Amygdala (tissue), 56 donors: ENCODE measurements at places on chromosomes 3 and 15.
A peak's percentile ranks its signal among the peaks of the same experiment; 100 is the strongest.

DNA sequence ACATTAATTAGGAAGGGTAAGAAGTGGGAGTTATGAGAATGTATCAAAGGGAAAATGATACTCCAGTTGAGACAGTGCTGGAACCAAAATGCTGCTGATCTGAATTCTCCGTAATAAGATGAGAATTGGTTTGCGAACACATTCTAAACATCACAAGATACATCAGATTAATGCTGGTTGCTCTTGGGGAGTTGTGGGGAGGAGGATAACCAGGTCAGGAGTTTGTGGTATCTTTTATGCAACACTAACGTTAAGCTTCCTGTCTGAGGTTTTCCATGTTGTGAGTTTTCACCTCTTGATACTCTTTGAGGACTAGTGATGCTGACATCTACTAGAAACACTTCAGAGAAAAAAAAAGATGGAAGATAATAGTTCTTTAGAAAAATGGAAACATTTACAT is 47.2 kb downstream of the PPARG start:
- DNase-seq, result no peak

- DNase-seq, result no peak
Observed at GRCh38 chr3:24854748-24855147, 360.1 kb upstream of the THRB start.

DNA sequence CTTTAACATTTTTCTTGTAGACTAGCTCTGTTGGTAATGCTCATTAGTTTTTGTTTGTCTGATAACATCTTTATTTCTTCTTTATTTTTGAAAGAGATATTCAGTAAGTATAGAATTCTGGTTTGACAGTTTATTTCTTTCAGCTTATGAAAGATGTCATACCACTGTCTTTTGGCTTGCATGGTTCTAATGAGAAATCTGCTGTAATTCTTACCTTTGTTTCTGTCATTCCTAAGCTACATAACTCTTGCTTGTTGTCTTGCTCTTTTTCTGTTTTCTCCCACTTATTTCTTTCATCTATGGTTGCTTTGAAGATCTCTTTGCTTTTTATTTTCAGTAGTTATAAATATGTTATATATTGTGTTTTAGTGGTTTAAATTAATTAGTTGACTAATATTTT is 87.2 kb upstream of the PEX5L start:
- DNase-seq, result no peak

GRCh38 chr15:41735046-41735445 is 39.2 kb upstream of the MAPKBP1 start:
- no peak for DNase-seq

DNA sequence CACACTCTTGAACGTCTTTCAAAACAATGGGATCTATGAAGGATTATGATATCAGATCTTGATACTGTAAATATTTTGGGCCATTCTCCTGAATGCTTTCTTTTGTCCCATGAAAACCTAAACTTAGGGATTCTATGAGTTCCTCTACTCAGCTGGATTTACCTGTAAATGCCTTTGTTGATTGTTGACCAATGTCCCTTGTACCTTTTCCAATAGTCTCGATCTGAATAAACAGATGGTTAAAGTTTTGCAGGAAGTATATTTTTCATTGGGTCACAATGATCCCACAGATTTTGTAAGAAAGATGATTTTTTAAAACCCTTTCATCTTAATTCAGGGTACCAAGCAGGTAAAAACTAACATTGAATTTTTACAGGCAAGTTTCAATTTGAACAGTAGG is 634.1 kb downstream of the FHIT start:
- no peak for DNase-seq

DNA sequence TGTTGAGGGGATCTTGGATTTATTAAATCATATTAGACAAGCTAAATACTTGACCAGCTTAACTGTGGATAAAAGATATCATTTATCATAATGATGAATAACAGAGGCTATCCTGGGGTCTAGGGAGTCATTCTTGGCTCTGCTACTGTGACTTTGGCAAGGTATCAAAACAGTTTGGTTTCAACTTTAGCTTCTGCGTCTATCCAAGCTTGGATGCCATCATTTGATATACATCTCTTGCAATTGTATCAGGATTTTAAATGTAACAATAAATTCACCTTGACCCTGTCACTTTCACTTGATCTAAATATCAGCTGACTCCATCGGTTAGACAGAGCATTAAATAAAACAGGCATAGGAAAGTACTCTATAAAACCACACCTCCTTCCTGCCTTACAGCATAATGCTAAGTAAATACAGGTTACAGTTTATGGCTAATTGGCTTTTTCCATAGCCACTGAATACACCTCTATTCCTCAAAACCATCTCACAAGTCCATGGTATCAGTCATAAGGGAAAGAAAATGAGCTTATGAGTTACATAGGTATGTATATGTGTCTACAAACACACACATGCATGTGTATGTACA is 262.9 kb downstream of the CTNNB1 start:
- DNase-seq, result no peak

DNA sequence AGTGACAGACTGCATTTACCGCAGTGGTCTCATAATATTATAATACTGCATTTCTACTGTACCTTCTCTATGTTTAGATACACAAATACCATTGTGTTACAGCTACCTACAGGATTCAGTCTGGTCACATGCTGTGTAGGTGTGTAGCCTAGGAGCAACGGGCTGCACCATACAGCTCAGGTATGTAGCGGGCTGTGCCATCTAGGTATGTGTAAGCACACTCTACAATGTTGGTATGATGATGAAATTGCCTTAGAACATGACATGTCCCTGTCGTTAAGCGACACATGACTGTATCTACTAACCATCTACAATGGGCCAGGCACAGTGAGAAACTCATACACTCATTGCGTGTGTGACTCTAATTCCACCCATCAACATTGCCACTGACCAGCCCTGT is 85.5 kb upstream of the SEC13 start:
- DNase-seq, result no peak

DNA sequence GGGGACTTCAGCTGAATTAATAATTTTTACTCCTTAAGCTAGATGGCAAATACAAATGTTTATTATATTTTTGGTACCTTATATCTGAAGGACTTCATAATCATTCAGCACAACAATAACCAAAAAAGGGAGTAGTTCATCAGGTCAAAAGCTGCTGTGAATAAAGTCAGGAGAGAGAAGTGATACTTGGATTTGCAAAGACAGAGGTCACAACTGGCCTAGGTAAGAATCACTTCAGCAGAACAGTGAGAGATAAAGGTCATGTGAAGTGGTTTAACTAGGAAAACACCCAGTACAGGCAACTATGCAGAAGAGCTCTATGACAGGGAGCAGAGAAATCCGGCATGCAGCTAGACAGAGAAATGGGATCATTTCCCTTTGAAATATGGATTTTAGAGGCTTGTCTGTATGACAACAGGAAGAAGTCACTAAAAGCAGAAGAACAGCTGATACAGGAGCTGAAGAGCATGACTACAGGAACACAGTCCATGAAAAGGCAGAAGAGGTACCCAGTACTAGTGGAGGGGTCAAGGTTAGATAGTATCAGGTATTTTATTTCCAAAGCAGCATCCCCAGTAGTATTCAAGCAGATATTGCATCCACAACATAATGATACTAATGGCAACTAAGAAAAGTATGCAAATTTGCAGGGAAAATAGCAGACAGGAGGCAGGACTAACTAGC is 25.7 kb downstream of the ZMAT3 start:
- no peak for DNase-seq

- no peak for DNase-seq
Observed at GRCh38 chr15:93980261-93980911, 251.0 kb upstream of the MCTP2 start.

DNA sequence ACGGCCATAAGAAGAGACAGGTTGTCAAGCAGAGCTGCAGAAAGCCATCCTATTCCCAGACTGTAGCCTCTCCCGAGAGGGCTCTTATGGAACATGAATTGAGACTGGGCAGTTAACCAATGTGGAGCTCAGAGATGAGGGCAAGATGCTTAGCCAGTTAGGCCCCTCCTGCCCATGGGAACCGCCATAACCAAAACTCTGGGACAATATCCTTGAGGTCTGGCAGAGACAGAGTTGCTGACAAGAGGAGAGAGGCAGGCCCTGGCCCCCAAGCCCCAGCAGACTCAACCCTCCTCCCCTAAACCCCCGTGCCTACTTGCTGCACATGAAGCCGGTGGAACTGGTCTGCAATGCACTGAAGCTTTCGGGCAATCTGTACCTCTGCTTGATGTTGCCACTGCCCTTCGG is 4.8 kb downstream of the BMF start:
- no peak for DNase-seq

- no peak for DNase-seq
Observed at GRCh38 chr3:159139326-159139725, 337.5 kb downstream of the MFSD1 start.

- no peak for DNase-seq
Observed at GRCh38 chr15:69897471-69898237, 200.1 kb downstream of the TLE3 start.

- peak; percentile 61 for DNase-seq
Observed at GRCh38 chr3:123421353-123422174, 27.3 kb downstream of the ADCY5 start.

GRCh38 chr3:141355242-141355641 is 13.1 kb upstream of the ZBTB38 start:
- DNase-seq, result no peak

- no peak for DNase-seq
Observed at GRCh38 chr3:42841332-42841731, 32.1 kb downstream of the ACKR2 start.

DNA sequence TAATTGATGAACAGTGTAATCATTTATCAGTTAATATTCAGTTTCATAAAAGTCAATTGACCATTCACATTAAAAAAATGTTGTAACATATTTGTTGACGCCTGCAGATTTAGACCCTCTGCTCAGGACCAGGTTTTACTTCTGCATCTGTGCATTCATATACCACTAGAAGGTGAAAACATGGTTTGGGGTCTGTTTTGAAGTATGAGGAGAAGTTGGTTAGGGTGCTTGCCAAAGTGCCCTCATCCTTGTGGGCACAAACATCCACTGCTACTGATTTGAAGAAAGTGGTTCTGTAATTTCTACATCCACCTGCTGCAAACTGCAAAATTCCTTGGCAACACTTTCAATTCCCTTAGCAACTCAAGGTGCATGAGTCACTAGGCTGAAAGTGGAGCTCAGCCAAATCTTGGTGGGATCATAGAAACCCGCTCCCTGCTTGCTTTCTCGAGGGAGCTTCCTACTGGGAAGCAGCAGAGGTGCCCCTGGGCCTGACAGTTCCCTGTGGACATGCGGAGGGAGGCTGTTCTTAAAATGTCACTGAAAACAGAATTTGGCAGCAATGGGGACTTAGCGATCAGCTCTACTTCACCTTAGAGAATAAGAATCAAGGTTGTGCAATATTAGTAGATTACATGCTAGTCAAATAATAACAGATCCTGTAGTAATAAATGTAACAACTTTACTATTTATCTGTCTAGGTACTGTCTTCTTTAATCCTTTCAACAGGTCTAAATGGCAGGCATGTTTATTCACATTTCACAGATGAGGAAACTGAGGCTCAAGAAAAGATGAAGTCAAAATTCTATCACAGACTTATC is 301.0 kb upstream of the TBL1XR1 start:
- DNase-seq, result no peak

DNA sequence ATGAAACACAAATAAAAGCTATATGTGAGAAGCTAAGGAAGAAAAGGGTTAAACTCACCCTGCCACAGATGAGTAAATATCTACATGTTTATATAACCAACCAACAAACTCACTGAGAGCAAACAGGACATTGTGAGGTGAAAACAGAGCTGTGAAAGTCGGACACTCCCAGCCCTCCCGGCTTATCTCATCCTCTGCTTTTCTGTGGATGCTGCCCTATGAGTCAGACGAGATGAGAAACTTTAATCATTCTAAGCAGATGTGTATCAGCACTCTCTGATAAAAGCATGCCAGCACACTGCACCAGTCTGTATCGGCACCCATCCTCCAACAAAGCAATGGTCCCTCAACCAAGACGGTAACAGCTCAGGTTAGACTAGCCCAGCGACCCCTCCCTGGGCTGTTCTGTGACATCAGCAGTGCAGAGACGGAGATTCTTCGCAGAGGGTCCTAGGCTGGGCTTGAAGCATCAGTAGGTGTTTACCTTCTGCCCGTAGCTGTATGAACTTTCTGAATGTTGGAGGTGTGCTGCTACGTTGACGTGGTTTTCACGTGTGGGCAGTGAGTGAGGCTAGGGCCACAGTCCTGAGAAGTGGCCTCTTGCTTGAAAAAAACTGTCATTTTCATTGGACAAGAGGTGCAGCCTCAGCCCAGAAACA is 119.8 kb upstream of the ALDH1A3 start:
- no peak for DNase-seq

DNA sequence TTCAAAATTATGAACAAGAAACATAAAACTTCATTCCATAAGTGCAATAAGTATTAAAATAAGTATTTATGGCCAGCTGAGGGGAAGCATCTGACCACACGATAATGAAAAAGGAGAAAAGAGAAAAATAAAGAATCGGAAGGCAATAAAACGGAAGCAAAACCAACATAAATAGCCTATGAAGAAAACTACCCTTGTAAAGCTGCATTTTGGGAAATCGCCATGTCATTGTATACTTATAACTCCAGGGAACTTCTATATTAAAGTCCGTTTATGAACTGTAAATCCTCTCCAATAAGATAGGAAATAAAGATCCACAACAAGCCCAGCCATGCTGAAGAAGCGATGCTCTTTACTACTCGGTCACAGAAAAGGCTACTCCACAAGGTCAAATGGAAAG is 47.7 kb downstream of the MORC1 start:
- no peak for DNase-seq

DNA sequence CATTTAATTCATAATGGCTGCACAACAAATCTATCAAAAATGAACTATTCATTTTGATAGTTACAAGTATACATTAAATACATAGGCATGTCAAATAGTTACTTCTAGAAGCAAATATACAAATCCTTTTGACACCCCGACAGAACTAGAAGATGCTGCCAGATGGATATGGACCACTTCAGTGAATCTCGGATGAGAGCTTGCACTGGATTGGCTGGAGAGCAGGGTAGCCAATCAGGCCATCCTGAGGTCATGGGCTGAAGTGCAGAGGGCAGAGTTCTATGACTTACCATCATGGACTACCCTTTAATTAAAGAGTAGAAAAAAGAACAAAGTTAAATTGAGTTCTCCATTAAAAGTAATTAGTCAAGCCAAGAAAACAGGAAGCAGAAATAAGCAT is 8.3 kb downstream of the CCNL1 start:
- no peak for DNase-seq

GRCh38 chr3:71547249-71548198 is 36.0 kb downstream of the FOXP1 start:
- DNase-seq, result no peak

DNA sequence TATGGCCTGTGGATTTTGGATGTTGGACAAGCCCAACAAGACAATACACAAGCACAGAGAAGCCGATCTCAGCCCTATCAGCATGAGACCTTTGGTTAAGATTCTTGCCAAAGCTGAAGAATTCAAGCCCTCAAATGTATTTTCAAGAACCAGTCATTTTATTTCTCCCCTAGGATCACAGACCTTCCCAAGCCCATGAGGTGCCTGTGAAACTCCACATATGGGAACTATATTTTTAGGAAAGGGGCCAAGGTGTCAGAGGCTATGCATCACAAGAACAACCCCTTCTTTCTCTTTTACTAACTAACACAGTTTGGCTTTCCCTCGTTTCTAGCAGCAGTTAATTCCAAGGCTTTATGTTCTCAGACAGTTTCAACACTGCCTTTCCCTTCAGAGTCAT is 364.5 kb downstream of the MAGI1 start:
- no peak for DNase-seq

GRCh38 chr15:37758412-37758811 is 176.0 kb upstream of the TMCO5A start:
- DNase-seq, result no peak

- no peak for DNase-seq
Observed at GRCh38 chr15:91782221-91782620, 71.3 kb upstream of the SLCO3A1 start.
